Osteocyte (in vitro differentiated cells): ENCODE measurements at places on chromosomes 11 and 22.

- no peak for DNase-seq
Measured at GRCh38 chr11:95182397-95182796, 48.6 kb downstream of the SESN3 start.

- no peak for DNase-seq
Measured at GRCh38 chr11:106152013-106152412, 74.6 kb downstream of the AASDHPPT start.

DNA sequence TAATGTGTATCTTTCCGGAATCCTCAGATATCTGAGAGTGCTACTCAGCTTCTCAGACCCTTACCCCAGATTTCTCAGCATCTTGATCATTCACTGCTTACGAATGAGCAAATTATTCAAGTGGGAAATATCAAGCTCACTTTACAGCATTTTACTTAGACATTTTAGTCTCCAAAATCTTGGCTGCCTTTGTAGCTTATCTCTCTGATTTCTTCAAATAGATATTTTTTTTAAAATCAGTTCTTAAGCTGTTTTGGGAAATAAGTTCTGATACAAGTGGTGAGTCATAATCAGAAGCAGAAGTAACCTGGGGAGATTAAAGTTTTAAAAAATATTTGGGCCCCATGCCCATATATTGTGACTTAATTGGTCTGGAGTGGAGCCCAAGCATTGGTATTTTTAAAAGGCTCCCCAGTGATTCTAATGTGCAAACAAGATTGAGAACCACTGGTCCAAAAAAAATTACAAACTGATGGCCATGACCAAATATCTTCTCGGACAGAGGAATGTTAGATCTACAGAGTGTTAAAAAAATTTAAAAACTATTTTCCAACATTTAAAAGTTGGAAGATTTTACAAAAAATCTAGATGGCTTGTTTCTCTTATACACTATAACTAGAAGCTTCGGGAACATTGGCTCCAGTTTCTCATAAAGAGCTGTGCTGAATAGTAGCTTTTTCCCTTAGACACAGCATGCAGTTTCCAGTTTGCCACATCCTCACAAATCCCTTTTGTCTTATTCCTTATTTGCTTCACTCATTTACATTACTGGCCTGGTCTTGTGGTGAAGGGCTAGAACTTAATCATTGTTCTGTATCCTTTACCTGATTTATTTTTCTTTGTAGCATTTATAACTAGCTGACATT lies 87.8 kb upstream of the BMAL1 start:
- no peak for DNase-seq

GRCh38 chr11:69007975-69008381 lies 5.1 kb downstream of the MRGPRF start:
- DNase-seq, result no peak

DNA sequence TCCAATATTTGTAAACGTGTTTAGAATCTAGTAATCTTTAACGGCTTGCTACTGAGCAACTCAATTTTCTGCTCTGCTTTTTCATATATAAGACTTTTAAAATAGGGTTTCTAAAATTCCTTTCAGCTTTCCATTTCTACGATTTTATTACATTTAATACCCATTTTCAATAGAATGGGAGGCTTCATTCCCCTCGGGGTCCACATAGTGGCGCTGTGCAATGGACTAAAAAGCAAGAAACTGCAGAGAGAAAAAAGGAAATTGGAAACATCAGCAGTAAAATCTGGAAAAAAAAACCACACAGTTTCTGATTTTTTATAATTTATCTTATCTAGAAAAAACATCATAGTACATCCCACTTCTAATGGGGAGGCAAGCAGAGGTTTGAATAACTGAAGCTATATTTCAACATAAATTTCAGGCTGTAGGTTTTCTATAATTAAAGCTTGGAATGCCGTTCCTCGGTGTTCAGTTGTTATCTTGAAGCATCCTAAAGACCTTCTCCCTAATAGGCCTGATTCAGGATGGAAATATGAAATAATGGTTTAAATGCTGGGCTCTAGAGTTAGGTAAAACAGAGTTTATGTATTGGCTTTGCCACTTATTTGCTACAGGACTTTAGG lies 18.7 kb upstream of the JHY start:
- DNase-seq, result no peak

DNA sequence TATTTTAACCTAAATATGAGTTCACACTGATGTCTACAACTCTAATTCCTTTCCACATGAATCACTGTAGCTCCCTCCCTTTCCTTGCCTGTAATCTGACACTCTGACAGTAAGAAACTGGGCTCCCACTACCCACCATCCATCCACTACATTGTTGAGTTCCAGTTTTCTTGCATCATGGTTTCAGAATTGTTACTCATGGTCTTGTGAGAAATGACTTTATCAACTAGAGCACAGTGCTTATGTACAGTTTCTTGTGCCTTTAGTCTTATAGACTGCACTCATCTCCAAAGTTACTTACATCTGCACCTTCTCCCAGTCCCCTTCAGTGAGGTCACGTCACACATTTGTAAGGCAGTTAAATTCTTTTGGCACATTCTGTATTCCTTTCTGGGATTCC lies 78.6 kb downstream of the RTL6 start:
- DNase-seq, result no peak

DNA sequence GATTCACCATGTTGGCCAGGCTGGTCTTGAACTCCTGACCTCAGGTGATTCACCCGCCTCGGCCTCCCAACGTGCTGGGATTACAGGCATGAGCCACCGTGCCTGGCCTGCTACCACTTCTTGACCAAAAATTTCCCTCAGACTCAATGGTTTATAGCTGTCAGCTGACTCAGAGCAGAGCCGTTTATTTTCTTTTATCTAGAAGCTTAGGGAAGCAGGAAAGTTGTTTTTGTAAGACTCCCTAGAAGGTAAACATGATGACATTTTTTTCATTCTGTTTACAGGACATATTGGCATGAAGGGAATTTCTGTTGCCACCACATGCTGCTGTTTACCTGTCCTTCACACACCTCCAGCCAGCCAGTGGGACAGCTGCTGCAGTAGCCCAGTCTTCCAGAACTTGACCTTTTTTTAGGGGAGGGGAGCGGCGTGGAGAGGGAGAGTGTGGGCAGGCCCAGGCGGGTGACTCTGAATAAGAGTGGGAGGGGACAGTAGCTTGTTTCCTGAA lies 56.1 kb upstream of the PTPRJ start:
- DNase-seq, result no peak

- no peak for DNase-seq
Measured at GRCh38 chr11:31812383-31813381, 1.6 kb upstream of the PAX6 start.

GRCh38 chr11:3984896-3985295 lies 109.7 kb upstream of the RRM1 start:
- no peak for DNase-seq

- DNase-seq, result no peak
Measured at GRCh38 chr11:30635401-30635989, 49.3 kb upstream of the MPPED2 start.

GRCh38 chr11:6413791-6414201 lies 5.1 kb downstream of the APBB1 start:
- no peak for DNase-seq

GRCh38 chr11:74504100-74504691 lies 10.7 kb upstream of the LIPT2 start:
- DNase-seq, result no peak

DNA sequence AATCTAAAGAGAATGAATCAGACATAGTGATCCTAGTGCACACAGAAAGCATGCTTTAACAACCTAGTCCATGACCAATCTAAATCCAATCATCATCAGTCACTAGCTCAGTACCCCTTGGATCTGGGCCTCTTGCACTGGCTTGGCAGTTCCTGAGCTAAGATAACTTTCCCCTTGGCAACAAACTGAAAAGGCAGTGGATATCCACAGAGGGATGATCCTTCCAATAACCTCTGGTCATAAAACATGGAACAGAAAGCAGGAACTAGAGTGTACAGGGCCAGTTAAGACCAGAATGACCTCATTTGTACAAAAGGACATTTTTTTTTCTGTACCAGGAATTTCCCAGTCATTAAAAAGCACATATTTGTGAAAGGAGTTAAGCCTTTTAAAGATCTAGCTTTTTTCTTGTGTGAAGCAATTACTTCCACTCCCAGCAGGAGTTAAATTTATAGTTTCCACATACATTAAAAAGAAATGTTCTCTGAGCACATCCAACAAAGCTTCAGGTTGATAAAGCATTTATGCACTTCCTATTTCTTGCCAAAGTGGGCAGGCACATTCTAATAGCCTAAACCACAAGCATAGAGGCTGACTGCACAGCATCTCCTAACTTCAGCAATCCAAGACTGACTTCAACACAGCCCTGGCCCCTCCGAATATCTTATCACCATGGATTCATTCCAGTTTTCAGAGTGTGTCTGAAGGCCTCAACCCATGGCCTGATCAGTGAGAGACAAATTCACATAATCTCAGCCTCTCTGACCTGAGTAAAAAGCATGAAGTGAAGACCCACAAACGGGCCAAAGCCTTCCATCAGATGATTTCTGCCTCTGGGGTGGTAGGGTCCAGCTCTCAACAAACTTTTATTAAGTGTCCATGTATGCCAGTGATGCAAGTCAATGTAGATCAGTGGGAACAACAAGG lies 29.9 kb downstream of the GUCY1A2 start:
- DNase-seq, result no peak

- DNase-seq, result no peak
Measured at GRCh38 chr11:94806014-94806413, 37.9 kb downstream of the AMOTL1 start.
